NCI-H526 (cell line): ENCODE measurements at places on chromosomes 4 and X.

- no peak for DNase-seq
Measured at GRCh38 chr4:6201580-6202091, 1.3 kb upstream of the JAKMIP1 start.

- DNase-seq: no peak
Measured at GRCh38 chr4:179563741-179564140, 2121.5 kb upstream of the AGA start.

GRCh38 chr4:54446581-54446980, 211.2 kb upstream of the KIT start:
- no peak for DNase-seq

- DNase-seq: no peak
Measured at GRCh38 chrX:18994713-18995112, 10.8 kb upstream of the PHKA2 start.

GRCh38 chr4:44493924-44494323, 45.3 kb upstream of the KCTD8 start:
- peak; percentile 9 for DNase-seq

GRCh38 chr4:100348473-100348872, 158.2 kb upstream of the DDIT4L start:
- no peak for DNase-seq

- no peak for DNase-seq
Measured at GRCh38 chr4:184461711-184462441, 12.5 kb downstream of the IRF2 start.

GRCh38 chr4:130110770-130111169, 1014.8 kb downstream of the C4orf33 start:
- DNase-seq: no peak

DNA sequence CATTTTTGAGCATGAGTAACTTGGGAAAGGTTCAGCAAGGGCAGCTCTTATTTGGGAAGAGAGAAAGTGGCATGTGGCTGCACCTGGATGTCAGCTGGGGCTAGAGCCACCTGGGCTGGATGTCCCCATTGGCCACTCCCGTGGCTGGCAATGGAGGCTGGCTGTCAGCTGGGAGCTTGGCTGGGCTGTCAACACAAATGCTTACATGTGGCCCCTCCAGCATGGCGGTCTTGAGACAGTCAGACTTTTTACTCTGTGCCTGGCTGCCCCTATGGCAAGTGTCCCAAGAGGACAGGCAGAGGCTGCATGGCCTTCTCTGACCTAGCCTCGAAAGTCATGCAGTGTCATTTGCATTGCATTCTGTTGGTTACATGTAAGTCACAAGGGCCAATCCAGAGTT, 99.6 kb downstream of the FAM53A start:
- DNase-seq: no peak

DNA sequence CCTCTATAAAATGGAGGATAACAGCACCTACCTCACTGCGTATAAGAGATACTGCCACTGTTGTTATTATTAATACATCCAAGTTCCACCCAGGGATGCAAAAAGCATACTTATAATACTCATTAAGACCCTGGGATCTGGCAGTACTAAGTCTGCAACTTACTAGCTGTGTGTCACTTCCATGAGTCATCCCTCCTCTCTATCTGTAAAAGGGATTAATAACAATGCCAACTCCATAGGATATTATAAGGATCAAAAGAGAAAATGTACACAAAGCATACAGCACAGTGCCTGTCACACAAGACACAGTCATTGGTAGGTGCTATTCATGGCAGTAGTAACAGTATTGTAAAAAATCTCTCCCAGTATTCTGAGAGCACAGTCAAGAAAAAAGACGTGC, 216.7 kb downstream of the HS6ST2 start:
- no peak for DNase-seq

GRCh38 chrX:70331161-70331560, 41.3 kb downstream of the KIF4A start:
- DNase-seq: no peak

GRCh38 chr4:158622251-158622650, 49.4 kb downstream of the C4orf46 start:
- DNase-seq: no peak

- no peak for DNase-seq
Measured at GRCh38 chrX:14777525-14777924, 95.3 kb downstream of the FANCB start.

- peak; percentile 0 for DNase-seq
Measured at GRCh38 chrX:138519296-138519695, 192.2 kb downstream of the FGF13 start.
